CD8-positive, alpha-beta memory T cell (primary cell): ENCODE measurements at places on chromosomes 13 and 19. TPM values are rescaled to one million over a fixed set of nuclear protein-coding genes. Genes with fewer than 3 reads are reported as not detected.

Gene FGF22
- 0.20 TPM for total RNA-seq

Gene GPR18
- 16.2 TPM for total RNA-seq

Gene GSX1
- not detected for total RNA-seq

Gene ZNF329
- total RNA-seq: 8.7 TPM

Gene ZNF121
- total RNA-seq: 90.2 TPM

Gene BLVRB
- 17.4 TPM for total RNA-seq

Gene ZNF69
- total RNA-seq: 2.0 TPM

Gene KRTDAP
- not detected for total RNA-seq

Gene RASGRP4
- total RNA-seq: 1.8 TPM

Gene F2RL3
- total RNA-seq: not detected

Gene OR7A5
- not detected for total RNA-seq

Gene ZNF175
- 10.0 TPM for total RNA-seq

Gene HIPK4
- total RNA-seq: not detected

Gene ZNF677
- total RNA-seq: 7.1 TPM

Gene PRTN3
- total RNA-seq: not detected

Gene NOVA2
- total RNA-seq: not detected

Gene CLIP3
- total RNA-seq: 0.29 TPM

Gene CBARP
- 0.80 TPM for total RNA-seq

Gene CCDC169
- not detected for total RNA-seq

Gene UHRF1
- 218 TPM for total RNA-seq
